ENCODE measurements at places on chromosomes 7 and 10.

- peak; percentile 46 for DNase-seq
These were observed 65.3 kb downstream of the CARD11 start for GRCh38 chr7:2978408-2978807.

- peak; percentile 16 for DNase-seq
These were observed 9.6 kb downstream of the DGKB start for GRCh38 chr7:14892961-14893360.

GRCh38 chr7:77802557-77803405 is 4.2 kb downstream of the PHTF2 start:
- DNase-seq = no peak

- DNase-seq = peak; percentile 97
These were observed 29.0 kb upstream of the EBLN1 start for GRCh38 chr10:22246680-22247391.

DNA sequence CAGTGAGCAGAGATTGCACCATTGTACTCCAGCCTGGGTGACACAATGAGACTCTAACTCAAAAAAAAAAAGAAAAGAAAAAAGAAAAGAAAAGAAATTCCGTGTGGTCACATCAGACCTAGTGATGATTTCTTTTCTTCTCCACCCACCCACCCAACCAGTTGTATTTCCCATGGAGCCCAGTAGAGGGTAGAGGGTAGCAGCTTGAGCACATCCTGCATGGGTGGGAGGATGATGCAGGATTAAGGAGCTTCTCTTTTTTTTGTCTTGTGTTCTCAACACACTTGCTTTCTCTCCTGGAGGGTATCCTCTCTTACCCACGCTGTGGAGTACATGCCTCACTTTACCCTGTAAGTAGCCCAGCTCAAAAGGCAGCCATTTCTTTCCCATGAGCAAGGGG is 118.6 kb upstream of the CARD11 start:
- no peak for DNase-seq

DNA sequence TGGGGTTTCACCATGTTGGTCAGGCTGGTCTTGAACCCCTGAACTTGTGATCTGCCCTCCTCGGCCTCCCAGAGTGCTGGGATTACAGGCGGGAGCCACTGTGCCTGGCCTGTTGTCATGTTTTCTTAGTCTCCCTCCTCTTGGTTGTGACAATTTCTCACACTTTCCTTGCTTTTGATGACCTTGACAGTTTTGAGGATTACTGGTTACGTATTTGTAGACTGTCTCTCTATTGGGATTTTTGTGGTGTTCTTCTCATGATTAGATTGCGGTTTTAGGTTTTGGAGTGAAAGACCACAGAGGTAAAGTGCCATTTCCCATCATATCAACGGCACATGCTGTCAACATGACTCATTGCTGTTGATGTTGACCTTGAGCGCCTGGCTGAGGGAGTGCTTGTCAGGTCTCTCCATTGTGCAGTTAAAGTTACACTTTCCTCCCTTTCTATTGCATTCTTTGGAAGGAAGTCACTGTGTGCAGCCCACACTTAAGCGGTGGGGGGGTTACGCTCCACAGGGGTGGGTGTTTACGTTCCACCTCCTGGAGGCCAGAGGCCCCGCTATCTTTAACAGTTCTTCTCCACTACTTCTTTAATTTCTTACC is 10.8 kb downstream of the NEURL1 start:
- peak; percentile 74 for DNase-seq

- no peak for DNase-seq
These were observed 146.6 kb upstream of the RNF32 start for GRCh38 chr7:156493942-156494341.

DNA sequence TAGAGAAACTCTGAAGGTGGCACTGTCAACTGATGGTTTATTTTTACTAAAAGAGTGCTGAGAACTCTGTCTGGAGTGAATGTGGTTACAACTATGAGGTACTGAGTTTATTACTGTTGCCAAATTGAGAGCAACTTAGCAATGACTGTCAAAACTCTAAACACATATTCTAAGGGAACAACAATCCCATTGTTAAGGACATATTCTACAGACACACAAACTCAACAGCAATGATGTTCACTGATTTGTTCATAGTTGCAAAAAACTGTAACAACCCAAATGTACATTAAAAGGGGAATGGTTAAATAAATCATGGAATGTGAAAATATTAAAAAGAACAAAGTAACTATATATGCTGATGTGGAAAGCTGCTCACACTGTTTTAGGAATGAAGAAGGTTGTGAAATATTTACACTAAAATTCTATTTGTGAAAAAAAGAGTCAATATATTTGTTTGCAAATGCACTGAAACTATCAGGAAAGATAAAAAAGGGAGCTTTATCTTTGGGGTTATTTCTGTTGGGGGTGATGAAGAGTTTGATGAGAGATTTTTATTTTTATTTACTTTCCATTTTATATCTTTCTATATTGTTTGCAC is 12.9 kb downstream of the PON2 start:
- no peak for DNase-seq

GRCh38 chr10:33178026-33178755 is 156.3 kb downstream of the NRP1 start:
- DNase-seq = no peak

DNA sequence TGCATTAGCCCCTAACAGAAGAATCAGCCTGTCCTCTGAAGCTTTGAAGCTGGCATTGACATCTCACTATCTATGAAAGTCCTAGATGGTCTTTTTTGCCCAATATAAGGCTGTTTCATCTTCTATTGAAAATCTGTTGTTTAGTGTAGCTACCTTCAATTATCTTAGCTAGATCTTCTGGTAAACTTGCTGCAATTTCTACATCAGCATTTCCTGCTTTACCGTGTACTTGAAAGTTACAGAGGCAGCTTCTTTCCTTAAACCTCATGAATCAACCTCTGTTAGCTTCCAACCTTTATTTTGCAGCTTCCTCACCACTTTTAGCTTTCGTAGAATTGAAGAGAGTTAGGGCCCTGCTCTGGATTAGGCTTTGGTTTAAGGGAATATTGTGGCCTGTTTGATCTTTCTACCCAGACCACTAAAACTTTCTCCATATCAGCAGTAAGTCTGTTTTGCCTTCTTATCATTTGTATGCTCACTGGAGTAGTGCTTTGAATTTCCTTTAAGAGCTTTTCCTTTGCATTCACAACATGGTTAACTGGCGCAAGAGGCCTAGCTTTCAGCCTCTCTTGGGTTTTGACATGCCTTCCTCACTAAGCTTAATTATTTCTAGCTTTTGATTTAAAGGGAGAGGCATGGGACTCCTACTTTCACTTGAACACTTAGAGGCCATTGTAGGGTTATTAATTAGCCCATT is 32.5 kb downstream of the ARID5B start:
- no peak for DNase-seq

GRCh38 chr7:65477326-65477725 is 103.7 kb downstream of the ZNF92 start:
- DNase-seq = no peak

- DNase-seq = no peak
These were observed 305.9 kb downstream of the GATA3 start for GRCh38 chr10:8360365-8360764.

DNA sequence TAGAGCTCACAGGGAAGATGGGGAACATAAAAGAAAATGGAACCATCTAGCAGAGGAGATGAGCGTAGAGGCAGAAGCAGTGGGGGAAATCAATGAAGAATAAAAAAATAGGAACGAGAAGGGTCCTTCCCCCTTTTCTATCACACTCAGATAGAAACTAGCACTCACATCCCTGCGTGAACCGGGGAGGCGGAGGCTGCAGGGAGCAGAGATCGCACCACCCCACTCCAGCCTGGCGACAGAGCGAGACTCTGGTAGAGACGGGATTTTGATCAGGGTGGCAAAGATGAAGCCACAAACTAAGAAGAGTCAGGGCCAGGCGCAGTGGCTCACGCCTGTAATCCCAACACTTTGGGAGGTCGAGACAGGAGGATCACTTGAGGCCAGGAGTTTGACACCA is 64.7 kb upstream of the ECHDC3 start:
- no peak for DNase-seq

- no peak for DNase-seq
These were observed 11.4 kb downstream of the ZWINT start for GRCh38 chr10:56349611-56350010.

DNA sequence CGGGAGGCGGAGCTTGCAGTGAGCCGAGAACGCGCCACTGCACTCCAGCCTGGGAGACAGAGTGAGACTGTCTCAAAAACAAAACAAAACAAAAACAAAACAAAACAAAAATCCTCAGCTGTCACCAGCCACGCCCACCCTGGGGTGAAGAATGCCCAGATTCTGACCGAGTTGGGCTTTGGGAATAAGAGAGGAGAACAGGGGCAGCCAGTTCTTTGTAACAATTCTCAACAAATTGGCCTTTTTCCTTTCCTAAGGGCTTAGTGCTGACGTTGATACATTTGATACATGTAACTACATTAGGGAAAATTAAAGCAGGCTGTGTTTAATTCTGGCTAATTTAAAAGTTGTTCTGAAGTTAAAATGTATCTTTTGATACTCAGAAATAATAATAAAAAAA is 121.0 kb downstream of the EPC1 start:
- no peak for DNase-seq

DNA sequence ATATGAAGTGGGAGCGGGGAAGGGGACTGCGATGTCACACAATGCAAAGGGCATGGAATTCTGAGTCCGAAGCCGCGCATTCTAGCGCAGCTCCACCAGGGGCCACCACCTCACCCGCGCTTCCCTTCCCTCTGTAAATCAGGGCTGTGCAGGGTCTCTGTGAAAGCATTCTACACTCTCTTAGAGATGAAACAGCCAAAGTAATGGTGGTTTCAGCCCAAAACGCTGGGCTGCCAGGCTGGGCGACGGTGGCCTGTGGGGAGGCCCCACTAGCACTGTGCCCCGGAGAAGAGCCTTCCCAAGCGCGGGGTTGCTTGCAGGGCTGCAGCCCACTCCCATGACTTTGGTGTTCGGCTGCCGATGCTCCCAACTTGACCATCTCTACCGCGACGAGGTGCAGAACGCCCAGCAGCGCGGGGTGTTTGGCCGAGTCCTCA is 11.4 kb downstream of the ATG9B start:
- no peak for DNase-seq

- peak; percentile 93 for DNase-seq
These were observed 1060.6 kb downstream of the LRMDA start for GRCh38 chr10:76492026-76492425.

GRCh38 chr7:110105307-110105706 is 985.6 kb upstream of the LRRN3 start:
- DNase-seq = no peak

GRCh38 chr7:86411814-86412213 is 231.9 kb upstream of the GRM3 start:
- DNase-seq = no peak

DNA sequence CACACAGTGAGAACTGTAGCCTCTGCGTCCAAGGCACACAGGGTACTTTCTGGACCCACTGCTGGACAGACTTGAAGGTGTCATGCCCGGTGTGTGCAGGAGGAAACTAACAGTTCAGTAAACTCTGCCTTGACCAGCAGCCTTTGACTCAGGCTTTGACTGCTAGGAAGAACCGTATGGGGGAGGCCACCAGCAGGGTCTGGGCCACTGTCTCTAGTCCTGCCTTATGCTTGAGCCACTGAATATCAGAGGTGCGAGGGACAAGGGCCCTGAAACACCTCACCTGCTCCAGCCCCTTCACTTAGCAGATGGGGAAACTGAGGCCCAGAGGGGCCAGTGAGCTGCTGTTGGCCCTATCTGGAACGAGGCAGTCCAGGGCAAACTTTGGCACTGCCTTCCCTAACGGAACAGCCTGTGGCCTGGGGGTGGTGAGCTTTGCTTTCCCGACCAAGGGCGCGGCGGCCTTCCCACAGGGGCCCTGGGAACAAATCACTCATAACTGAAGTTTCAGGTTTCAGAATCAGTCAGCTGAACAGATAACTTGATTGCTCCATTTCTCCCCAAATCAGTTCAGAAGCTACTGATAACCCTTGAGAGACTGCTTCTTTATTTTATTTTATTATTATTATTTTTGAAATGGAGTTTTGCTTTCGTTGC is 130.0 kb downstream of the FAM53B start:
- no peak for DNase-seq

GRCh38 chr10:30625080-30625479 is 4.5 kb downstream of the LYZL2 start:
- DNase-seq = no peak

DNA sequence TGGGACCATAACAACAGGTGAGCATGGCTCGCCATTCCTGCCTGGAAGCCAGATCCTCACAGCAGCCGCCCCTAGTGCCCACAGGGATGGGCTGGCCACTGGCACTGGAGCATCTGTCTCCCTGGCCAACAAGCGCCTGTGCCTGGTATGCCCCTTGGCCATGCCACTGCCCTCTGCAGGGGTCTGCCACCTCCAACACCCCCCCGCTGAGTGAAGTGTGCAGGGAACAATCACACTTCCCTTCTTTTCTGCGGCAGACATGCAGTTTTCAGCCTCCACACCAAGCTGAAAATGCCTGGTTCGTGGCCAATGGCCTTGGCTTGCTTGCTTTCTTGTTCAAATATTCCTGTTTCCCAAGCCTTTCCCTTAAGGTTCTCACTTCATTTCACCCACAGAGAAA is 50.7 kb downstream of the HSPA12A start:
- DNase-seq = no peak

DNA sequence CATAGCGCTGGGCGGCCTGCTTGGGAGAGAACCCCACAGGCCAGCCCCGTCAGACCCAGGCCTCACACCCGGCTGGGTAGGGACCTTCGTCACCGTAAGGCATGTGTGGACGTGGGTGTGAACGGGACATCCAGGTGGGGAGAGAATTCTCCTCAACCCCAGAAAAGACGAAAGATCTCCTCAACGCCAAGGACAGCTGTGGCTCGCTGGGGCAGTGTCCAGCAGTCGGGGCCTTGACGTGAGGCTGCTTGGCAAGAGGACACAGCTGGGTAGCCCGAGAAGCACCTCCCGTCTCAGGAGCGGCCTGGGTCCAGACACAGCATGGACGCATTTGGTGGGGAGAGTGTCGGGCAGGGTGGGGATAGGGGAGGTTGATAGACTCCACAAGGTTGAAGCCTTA is 1.2 kb upstream of the SLIT1 start:
- no peak for DNase-seq

GRCh38 chr7:7329326-7329725 is 147.0 kb downstream of the C1GALT1 start:
- peak; percentile 59 for DNase-seq

DNA sequence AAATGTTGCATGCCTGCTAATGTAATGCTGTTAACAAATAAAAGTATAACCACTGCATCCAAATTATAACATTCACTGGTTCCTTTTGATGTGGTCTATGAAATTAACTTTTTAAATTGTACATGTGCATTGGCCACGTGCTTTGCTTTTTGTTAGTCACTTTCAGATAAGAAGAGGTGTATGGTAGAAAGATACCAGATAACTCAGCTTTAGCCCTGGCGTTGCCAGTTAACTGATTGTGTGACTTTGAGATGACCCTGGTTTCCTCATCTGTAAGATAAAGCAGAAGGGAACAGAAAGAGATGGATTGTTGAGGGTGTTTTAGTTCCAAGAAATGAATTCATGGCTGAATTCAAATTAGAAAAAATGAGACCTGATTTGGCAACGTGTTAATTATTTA is 1.9 kb upstream of the TRDMT1 start:
- no peak for DNase-seq

DNA sequence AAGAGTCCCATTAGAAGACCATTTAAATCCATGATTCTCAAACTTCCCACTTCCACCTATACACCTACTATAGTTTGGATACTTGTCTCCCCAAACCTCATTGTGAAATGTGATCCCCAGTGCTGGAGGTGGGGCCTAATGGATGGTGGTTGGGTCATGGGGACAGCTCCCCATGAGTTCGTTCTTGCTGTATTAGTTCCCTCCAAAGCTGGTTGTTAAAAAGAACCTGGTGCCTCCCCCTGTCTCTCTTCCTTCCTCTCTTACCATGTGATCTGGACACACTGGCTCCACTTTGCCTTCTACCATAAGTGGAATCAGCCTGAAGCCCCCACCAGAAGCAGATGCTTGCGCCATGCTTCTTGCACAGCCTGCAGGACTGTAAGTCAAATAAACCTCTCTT is 53.9 kb downstream of the WIPF3 start:
- no peak for DNase-seq

Measured in mammary epithelial cell (primary cell).